Aorta (tissue), 5 donors: ENCODE measurements at places on chromosomes 16 and 17. TPM values are rescaled to one million over a fixed set of nuclear protein-coding genes. Genes with fewer than 3 reads are reported as not detected.

DNA sequence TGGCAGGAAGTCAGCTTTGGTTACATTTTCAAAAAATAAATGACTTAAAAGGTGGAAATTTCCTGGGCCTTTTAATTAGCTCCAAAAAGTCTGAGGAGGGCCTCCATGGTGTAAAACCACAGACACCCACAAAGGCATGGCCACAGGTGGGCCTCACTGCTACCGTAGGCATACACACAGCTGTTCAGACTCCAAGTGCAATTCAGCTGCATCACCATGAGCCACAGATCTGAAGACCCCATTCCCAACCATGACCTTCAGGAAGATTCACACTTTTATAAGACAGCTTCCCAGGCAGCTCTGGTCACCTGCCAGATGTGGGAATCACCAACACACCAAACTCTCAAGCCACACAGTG is 20.6 kb downstream of the CSNK2A2 start:
- DNase-seq, result no peak

DNA sequence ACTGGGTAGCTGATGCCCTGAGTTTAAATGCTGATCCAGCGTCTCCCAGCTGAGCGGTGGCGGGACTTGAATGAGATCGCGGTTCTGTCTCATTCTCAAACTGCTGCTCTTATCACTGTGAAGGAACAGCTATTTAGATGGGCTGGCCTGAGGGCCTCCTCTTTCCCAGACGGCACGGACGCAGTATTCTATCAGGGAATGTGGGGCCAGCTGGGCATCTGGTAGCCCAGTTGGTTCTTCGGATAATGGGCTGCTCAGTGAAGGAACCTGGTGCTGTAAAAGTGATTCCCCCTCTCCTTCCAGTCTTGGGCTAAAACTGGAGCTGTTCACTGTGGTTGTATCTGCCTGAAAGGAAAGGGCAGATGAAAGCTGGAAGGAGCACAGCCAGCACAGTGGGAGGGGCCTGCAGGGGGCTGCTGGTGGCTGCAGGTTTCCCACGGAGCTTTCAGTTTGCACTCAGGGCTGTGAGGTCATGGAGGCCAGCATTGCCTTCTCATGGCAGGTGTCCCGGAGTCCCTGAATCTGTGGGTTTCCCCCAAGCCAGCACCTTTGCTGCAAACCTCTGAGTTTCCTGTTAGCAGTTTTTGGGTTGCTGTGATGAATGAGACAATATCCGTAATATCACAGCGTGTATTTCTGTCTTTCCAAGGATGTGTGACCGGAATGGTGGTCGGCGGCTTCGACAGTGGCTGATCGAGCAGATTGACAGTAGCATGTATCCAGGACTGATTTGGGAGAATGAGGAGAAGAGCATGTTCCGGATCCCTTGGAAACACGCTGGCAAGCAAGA is 3.6 kb downstream of the IRF8 start:
- no peak for DNase-seq

- no peak for DNase-seq
These were observed 251.1 kb upstream of the CDH5 start for GRCh38 chr16:66115373-66115772.

GRCh38 chr16:15897121-15897780 is 8.8 kb upstream of the CEP20 start:
- DNase-seq, result no peak

- no peak for DNase-seq
These were observed 35.4 kb downstream of the SYCE1L start for GRCh38 chr16:77234611-77235010.

- DNase-seq, result no peak
These were observed 41.2 kb downstream of the PRKCA start for GRCh38 chr17:66343531-66344078.

DNA sequence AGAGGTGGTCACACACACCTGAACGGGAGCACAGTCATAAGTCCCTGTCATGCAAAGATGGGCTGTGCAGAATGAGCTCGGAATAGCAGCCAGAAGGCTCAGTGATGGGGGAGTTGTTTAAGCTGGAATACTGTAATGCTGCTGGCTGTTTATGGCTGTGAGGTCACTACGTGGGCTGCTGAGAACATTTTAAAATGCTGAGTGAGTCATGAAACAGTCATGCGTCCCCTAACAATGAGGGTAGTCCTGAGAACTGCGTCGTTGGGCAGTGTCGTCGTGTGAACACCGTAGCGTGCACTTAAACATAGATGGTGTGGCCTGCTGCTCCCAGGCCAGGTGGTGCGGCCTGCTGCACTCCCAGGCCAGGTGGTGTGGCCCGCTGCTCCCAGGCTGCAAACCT is 39.7 kb downstream of the TBCD start:
- DNase-seq, result no peak

DNA sequence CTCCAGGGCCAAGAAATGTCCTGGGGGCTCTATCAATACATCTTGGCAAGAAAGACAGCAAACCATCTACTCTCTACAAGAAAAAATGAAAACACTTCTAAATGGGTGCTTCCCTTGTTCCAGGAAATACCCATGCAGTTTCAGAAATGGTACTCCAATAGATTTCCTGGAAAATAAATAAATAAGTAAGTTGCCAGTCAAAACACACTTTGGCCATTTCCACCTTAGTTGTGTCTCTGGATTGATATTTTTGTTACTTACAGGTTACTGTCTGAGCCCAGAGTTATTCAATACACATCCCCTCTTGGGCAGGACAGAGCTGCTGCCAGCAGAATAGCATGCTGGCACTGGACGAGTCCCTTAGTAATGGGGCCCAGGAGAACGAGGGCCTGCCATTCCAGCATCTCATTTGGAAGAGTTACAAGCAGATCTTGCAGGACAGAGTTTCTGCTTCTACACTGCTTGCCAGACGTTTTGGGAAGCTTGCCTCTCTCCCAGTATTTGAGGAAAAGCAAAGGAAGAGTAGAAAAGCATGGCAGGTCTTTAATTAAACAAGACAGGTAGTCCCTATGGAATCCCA is 100.5 kb downstream of the SMG6 start:
- DNase-seq, result no peak

DNA sequence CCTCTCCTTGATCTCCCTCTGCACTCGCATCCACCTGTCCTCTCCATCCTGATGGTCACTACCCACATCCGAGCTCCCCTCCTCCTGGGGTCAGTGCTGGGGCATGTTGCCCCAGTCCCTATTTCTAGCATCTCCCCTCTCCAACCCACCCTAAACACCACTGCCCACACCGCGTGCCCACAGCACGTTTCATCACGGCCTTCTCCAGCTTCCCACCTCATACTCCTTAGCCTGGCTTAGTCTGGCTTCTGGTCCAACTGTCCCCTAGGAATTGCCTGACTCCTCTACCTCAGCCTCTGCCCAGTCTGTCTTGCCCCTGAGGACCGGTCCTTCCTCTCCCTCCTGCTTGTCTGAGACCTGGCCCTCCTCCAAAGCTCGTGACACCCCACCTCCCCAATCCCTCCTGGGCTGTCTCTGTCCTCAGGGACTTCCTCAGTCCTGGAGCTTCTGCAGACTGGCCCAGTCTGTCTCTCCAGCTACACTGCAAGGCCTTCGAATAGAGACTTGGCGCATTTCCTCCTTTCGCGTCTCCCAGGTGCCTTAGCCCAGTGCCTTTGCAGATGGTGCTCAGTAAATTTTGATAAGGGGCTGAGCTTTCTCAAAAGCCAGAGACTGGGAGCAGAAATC is 4.9 kb downstream of the ALOX15 start:
- DNase-seq, result no peak

GRCh38 chr16:69741951-69742904 is 12.5 kb downstream of the NOB1 start:
- peak; percentile 91 for DNase-seq

- no peak for DNase-seq
These were observed 13.6 kb downstream of the LGALS9 start for GRCh38 chr17:27644586-27644985.

GRCh38 chr17:57166803-57167202 is 81.8 kb downstream of the AKAP1 start:
- DNase-seq, result no peak

- DNase-seq, result peak; percentile 95
These were observed 18.6 kb downstream of the CDH16 start for GRCh38 chr16:66899945-66900710.

DNA sequence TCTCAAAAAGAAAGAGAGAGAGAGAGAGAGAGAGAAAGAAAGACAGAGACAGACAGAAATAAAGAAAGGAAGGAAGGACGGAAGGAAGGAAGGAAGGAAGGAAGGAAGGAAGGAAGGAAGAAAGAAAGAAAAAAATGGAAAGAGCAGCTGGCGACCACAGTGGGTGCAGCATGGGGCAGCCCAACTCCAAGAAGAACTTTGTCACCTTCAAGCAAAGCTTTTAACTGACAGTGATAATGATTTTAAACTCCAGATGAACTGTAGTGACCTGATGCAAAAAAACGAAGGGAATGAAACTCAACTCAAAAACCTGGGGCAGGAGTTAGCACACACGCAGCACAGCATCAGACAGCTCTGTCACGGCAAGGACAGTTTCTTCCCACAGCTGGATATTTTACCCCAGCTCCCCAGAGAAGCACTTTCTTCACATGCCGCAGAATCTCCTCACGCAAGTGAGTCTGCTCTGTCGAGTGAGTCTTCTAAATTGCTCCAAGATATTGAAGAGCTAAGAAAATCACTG is 5.0 kb upstream of the ARHGAP17 start:
- DNase-seq, result no peak

DNA sequence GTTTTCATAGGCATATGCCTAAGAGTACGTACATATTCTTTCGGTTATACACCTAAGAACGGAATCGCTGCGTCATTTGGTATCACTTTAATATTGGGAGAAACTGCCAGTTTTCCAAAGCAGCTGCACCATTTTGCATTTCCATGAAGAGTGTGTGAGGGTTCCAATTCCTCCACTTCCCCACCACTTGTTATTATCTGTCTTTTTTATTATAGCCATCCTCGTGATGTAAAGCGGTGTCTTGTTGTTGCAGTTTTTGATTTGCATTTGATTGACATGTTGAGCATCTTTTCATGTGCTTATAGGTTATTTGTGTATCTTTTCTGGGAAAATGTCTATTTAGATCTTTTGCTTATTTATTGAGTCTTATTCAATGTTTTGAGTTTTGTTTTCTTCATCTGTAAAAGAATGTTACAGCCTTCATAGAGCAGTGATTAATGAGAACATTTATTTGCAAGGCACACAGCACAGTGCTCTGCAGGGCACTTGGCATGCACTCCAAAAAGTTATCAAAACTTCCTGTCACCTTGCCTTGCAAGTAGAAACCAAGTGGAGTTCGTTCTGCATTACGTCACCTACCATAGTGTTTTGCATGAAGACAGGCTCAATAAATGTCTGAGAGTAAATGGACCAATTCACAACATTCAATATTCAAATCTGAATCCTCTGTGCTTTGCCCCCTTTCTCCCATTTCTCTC is 26.6 kb upstream of the ST6GALNAC1 start:
- no peak for DNase-seq

- DNase-seq, result no peak
These were observed 508.2 kb upstream of the KIF2B start for GRCh38 chr17:53314521-53314920.

DNA sequence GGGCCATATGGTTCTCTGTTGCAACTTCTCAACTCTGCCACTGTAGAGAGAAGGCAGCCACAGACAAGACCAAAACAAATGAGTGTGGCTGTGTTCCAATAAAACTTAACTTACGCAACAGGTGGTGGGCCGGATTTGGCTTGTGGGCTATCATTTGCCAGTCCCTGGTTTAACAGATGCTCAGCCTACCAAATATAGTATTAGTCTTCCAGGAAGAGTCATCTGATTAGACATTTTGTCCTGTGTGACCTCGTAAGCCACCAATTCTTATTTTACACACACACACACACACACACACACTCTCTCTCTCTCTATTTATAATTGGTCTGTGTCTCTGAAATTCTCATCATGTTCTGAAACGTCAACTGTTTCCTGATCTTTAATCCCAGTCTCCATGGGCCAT is 245.9 kb downstream of the XYLT1 start:
- no peak for DNase-seq

- DNase-seq, result no peak
These were observed 173.0 kb downstream of the CCDC182 start for GRCh38 chr17:57572062-57572461.

GRCh38 chr16:81651758-81652718 is 127.1 kb upstream of the PLCG2 start:
- no peak for DNase-seq

- DNase-seq, result no peak
These were observed 60.0 kb downstream of the HSD17B2 start for GRCh38 chr16:82094942-82095540.

DNA sequence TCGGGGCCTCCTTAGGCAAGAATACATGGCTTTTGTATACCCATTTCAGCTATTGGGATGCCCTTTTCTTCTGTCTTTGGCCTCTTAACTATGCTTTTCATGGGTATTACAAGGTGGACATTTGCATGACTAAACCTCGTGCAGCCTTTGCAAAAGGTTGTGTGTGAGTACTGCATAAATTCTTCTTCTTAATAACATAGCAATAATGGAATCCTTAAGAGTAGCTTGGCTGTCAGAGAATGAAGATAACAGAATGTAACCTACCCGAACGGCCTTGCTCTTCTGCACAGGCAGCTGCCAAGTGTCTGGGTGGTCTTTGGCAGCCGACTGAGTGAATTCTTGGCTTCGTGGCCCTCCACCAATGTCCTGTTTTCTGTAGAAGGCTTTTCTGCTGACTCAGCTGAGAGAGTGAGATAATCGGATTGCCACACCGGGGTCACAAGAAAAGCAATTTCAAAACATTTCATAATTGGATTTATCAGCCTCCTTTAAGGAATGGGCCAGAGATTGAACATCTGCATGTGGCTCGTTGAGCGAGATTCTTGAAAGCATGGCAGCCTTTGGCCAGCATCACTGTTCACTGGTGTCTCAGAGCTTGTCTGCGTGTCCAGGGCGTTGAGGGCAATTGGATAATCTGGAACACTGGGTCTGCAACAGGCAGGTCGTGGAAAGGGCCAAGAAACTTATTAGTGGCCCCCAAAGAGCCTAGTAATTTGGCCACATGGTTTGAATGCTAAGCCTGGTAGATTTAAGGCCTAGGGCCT is 13.4 kb downstream of the IRF8 start:
- DNase-seq, result peak; percentile 59

GRCh38 chr16:19114359-19115147 is 789 bp downstream of the ITPRIPL2 start:
- DNase-seq, result peak; percentile 89

GRCh38 chr17:57603978-57604377 is 141.1 kb downstream of the CCDC182 start:
- peak; percentile 57 for DNase-seq

- no peak for DNase-seq
These were observed 4.2 kb downstream of the SOCS3 start for GRCh38 chr17:78355701-78356100.

The MYH11 gene
- 1,606 TPM for total RNA-seq

The TLCD3B gene
- total RNA-seq, result not detected

The WFIKKN1 gene
- total RNA-seq, result 0.33 TPM

The ALOX12 gene
- total RNA-seq, result not detected

The RAMP2 gene
- 27.1 TPM for total RNA-seq

The CNGB1 gene
- not detected for total RNA-seq

The GRIN2C gene
- total RNA-seq, result 1.6 TPM

The CRHR1 gene
- not detected for total RNA-seq
